ENCODE measurements at places on chromosomes 7 and 10.

GRCh38 chr10:9427209-9427608 is 1372.7 kb downstream of the GATA3 start:
- DNase-seq = no peak

GRCh38 chr7:73851410-73852338 is 9.3 kb upstream of the TMEM270 start:
- no peak for DNase-seq

- DNase-seq = no peak
Observed at GRCh38 chr7:42750172-42750571, 161.7 kb downstream of the C7orf25 start.

DNA sequence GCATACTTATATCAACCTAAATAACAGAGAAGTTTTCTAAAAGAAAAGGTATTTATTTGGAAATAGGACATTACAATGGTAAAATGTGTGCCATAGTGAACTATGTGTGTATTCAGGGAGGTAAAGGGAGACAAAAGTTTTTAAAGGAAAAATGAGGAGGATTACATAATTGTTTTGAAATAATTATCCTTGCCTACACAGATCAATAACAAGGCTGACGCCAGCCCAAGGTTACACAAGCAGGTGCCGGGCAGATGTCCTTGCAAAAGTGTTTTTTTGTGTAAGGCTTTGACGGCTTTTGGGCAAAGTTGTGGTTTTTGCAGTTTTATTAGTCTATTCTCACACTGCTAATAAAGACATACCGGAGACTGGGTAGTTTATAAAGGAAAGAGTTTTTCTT is 22.7 kb upstream of the SLC35B4 start:
- no peak for DNase-seq

DNA sequence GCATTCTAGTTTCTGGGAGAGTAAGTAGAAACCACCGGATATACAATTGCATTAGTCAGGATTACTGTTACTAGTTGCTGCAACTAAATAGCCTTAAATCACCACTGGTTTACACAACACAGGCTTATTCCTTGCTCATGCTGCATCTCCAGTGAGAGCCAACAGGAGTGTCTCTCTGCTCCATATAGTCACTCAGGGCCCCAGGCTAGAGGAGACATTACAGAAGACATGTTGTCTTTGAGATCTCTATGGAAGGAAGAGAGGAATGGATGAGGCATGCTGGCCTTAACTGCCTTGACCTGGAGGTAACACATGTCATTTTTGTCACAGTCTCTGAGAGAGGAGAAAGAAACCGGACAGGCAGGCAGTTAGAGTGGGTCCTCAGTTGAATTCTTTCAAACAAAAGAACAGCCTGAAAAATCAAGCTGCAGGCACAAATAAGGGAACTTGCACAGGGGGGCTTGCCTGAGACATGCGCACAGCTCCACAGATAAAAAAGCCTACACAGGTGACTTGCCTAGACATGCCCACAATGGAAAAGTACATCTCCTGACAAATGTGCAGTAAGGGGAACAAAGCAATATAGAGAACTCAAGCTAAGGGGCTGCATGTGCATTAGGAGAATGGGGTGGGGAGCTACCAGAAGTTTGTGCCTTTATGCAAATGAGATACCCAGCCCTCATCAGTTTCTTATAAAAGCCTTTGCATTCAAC is 348.0 kb downstream of the TYW1 start:
- peak; percentile 23 for DNase-seq

- no peak for DNase-seq
Observed at GRCh38 chr10:13969792-13970140, 361.0 kb downstream of the FRMD4A start.

GRCh38 chr7:135180122-135180521 is 9.6 kb upstream of the CYREN start:
- no peak for DNase-seq

DNA sequence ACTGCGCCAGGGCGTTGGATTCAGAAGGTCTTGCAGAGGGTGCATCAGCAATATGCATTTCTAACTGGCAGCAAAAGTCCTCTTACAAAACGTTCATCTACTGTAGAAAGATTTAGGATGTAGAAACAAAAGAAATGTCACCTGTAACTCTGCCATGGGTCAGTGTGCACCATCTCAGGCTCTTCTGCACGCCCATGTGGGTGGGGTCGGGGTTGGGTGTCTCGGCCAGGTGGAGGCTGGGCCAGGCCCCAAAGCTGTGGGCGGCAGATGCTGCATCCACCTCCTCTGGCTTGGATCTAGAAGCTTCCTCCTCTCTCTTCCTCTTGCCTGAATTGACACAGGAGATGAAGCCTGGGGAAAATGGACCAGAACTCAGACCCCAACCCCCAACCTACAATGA is 111.3 kb upstream of the PPP2R2D start:
- peak; percentile 20 for DNase-seq

GRCh38 chr10:100930368-100930767 is 17.6 kb downstream of the SLF2 start:
- DNase-seq = no peak

- DNase-seq = no peak
Observed at GRCh38 chr10:2791774-2792443, 275.4 kb upstream of the PFKP start.

GRCh38 chr7:919114-919442 is 35.4 kb downstream of the ADAP1 start:
- no peak for DNase-seq

- no peak for DNase-seq
Observed at GRCh38 chr10:117370205-117370604, 5.0 kb downstream of the PDZD8 start.

- no peak for DNase-seq
Observed at GRCh38 chr7:157388301-157388700, 51.5 kb downstream of the DNAJB6 start.

DNA sequence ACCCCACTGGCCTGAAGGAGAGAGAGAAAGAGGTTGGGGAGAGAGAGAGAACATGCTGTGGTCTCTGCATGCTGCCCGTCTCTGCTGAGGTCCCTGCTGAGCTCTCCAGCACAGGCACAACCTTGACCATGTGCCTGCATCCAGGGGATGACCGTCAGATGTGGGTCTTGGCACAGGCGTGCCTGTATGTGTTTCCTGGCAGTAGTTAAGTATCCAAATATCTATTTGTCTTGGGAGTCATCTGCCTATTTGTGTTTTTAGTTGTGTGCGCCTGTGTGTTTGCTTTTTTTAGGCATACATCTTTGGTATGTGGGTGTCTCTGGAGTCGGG is 1.9 kb upstream of the UNC5B start:
- peak; percentile 47 for DNase-seq

DNA sequence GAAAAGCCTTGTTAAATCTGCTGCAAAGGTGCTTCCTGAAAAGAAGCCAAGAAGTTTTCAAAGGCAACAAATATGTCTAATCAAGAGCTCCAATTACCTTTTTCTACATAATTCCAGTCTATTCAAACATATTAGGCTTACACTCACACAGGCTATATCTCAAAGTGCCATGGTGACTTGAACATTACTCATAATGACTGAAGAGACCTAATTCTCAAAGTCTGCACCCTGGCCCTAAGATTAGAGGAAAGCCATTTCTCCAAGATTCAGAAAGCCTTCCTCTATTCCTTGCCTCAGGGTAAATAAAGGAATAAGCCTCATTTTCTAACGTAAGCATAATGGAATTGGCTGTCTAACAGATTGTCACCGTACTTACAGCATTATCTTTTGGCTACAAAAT is 78.3 kb upstream of the THSD7A start:
- DNase-seq = no peak

Measured in endodermal cell (in vitro differentiated cells).